Stimulated activated naive CD4-positive, alpha-beta T cell treated with Interleukin-2 at 50 U/mL for 16 hours (primary cell): ENCODE measurements at places on chromosomes 11 and 22.

- no peak for DNase-seq
Observed at GRCh38 chr11:9646324-9646723, 17.6 kb upstream of the SWAP70 start.

DNA sequence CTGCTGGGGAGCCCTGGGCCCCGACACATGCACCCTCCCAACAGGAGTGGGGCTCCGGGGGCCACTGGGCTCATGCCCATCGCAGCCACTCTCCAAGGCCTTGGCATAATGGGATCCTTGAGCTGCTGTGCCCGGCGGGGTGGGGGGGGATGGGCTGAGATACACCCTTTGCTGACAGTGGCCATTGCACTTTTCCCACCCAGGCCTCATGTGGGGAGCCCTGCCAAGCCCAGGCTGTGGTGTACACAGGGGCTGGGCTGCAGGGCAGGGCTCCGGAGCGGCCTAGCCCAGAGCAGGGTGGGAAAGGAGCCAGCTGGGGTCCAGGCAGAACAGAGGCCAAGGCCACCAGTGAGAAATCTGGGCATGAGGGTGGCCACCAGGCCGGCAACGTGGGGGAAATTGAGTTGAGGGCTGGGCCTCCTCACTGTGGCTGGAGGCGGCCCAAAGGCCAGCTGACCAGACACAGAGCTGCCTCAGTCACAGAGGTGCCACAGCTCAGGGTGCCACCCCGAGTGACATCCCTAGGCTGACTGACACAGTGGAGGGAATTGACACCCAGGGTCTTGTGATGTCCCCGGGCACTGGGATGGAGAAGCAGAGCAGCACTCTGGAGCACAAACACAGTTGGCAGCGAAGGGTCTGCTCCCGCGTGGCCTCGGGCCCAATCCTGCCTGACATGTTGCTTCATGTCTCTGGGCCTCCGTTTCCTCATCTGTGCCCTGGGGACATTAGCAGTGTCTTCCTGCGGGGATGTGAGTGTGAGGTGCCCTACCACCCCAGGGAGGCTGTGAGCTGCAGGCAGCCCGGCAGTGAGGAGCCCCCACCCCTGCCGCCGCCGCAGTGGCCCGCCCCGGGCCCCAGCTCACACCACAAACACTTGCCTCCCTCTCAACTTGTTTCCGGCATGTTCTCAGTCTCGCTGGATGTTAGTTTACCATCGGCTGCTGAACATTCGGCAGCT is 30.4 kb downstream of the RTN4R start:
- no peak for DNase-seq

DNA sequence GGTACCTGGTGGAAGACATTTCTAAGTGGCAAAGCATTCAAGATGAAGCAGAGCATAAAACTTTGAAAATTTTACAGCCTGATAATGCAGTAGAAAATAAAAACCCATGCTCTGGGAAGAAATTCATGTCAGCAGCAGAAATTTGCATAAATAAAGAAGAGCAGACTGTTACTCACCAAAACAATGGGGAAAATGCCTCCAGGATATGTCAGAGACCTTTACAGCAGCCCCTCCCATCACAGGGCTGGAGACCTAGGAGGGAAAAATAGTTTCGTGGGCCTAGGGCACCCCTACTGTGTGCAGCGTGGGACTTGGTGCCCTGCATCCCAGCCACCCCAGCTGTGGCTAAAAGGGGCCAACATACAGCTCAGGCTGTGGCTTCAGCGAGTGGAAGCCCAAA is 5.4 kb upstream of the DKK3 start:
- no peak for DNase-seq

GRCh38 chr11:27481992-27482391 is 9.4 kb upstream of the LGR4 start:
- DNase-seq, result no peak
